ENCODE measurements at places on chromosomes 4 and X.

DNA sequence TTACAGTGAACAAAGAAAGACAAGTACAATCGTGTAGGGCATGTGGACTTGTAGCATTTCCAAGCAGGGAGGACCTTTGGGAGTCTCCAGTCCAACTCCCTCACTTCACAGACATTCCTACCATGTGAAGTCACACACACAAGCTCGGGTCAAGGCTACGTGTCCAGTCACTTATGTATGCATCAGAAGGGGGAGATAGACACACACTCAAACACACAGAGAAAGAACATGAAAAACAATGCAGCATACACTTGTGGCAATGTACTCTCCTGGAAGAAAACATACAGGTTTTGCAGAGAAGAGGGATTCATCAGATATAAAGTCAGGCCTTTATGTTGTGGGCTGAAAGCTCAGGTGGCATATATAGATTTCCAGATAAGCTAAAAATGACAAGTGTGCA is 136.1 kb upstream of the MID1 start:
- DNase-seq: peak; percentile 90

DNA sequence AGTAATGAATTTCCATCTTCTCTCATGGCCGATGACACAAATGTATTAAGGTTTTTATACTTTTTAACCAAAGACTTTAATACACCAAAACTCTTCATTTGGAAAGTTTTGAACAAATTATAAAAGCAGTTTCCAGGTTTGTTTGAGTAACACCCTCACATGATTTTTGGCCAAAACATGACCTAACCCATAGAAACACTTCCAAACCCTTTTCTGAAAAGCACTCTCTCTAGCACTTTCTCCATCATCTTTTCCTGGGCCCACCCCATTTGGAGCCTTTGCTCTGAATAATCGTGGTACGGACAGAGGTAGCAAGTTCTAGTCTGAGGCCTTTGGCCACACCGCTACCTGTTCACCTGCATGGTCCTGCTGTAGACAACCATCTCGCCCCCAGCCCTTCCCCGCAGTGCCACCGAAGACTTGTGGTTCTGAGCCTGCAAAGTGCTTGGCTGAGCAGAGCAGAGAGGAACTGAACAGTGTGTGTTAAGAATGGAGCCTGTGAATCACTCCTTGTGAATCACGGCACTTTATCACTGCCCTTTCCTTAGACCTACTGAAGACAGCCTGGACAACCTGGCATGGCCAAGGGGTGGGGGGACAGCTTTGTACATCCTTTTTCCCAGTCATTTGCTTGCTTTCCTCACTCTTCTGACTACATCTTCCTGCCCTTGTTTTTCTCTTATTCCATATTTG is 181.8 kb downstream of the PTTG2 start:
- DNase-seq: peak; percentile 59

- no peak for DNase-seq
These were observed 20.2 kb upstream of the RASGEF1B start for GRCh38 chr4:81491943-81492342.

GRCh38 chr4:114383067-114383466 is 215.5 kb upstream of the UGT8 start:
- DNase-seq: peak; percentile 27

DNA sequence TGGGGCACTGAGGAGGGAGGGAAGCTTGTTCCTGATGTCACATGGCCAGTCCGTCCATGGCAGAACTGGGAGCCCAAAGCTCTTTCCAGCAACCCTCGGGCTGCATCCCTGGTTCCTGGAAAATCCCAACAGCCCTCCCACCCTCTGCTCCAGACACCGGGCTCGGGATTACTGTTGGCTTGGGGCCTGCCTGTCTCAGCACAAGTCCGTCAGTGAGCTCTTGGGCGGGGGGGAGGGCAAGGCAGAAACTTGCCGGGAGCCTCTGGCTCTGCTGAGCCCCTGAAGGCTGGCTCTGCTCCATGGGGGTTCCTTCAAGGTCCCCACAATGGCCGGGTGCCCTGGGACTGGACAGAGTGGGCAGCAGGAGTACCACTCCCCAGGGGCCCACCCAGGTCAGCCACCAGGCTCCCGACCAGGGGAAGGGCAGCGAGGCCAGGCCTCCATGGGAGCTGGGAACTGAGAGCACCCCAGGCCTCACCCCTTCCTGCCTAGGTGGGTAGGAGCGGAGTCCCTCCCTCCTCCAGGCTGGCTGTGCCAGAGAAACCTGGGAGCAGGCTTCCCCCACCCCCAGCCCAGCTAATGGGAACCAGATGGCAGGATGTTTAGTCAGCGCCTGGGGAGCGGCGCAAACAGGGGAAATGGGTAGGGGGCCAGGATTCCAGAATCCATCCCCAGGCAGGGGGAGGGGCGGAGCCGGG is 6.4 kb upstream of the HAUS7 start:
- DNase-seq: peak; percentile 91
